ENCODE measurements at places on chromosomes 3 and 15.

DNA sequence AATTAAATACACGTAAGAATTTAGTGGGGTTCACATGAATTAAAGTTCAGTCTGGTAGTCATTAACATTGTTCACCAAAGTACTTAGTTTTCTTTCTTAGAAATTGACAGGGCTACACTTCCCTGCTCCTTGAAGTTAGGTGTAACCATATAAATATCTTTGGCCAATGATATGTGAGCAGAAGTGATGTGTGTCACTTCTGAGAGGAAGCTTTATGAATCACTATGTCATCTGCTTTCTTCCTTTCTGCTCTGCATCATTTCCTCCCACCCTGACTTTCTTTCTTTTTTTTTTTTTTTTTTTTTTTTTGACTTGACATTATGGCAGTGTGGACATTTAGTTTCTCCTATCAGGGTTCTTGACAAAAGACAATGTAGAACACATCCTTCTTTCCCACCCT lies 156.2 kb upstream of the COL8A1 start:
- DNase-seq: no peak

DNA sequence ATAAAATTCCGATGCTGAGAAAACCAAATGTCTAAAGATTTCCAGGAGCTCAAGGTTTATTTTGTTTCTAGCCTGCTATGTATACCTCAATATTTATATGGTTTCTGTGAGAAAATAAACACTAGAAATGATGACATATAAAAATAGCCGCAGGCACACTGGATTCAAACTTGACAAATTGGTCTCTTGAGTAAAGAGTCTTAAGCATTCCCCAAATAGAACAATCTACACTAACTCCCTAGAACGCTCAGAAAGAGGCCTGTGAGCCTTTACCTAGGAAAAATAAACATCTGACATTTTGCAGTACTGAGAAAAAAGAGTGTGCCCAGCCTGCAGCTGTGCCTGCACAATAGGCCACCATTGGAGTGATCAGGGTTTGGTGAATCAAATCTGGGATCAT lies 75.2 kb downstream of the NEK10 start:
- DNase-seq: no peak

GRCh38 chr3:188711881-188712247 lies 459.9 kb upstream of the TPRG1 start:
- no peak for DNase-seq

GRCh38 chr3:151171145-151171757 lies 31.8 kb downstream of the GPR171 start:
- DNase-seq: no peak

- no peak for DNase-seq
Observed at GRCh38 chr3:37139567-37140052, 34.8 kb downstream of the LRRFIP2 start.

Measured in AG04449 (cell line).